ENCODE measurements at places on chromosomes 5 and 9.
A peak's percentile ranks its signal among the peaks of the same experiment; 100 is the strongest.

DNA sequence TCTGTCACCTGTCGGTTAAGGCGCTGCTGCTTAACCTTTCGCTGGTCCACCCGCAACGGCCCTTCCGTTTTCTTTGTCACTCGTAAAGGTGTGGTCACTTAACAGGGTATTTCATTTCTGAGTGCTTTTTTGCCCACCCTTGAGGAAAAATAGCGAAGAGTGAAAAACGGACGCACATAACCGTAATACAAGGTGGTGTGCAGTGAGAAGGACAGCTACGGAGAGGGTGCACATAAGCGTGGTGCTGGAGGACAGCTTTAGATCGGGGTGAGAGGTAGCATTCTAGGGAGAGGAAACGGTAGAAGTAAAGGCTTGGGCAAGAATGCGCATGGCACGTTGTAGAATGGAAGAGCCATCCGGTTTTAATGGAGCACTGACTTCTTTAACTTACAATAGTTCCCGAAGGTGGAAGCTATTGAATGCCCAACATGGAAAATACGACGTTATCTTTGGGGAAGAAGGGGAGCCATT, 761 bp downstream of the CCT5 start:
- DNase-seq = peak; percentile 63

GRCh38 chr5:5341531-5342292, 80.8 kb upstream of the ICE1 start:
- DNase-seq = no peak

DNA sequence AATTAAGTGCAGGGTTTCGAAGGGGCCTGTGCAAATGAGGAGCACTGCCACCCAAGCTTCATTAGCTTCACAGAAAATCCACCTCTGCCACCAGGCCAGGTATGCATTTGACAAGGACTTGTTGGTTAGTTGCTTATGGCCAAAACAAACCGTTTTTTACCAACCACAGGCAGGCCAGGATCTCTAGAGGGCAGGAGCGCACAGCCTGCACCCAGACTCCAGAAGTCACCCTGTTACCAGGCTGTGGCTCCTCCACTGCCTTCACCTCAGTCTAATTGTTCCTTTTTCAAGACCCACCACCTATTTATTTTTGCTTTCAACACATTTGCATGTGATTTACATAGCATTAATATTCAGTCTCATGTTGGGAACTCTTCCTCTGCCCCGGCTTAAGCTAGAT, 78.3 kb upstream of the HSPA9 start:
- peak; percentile 8 for DNase-seq

GRCh38 chr9:99745085-99745484, 76.6 kb upstream of the NR4A3 start:
- no peak for DNase-seq

GRCh38 chr5:125440905-125441304, 694.5 kb upstream of the ZNF608 start:
- no peak for DNase-seq

DNA sequence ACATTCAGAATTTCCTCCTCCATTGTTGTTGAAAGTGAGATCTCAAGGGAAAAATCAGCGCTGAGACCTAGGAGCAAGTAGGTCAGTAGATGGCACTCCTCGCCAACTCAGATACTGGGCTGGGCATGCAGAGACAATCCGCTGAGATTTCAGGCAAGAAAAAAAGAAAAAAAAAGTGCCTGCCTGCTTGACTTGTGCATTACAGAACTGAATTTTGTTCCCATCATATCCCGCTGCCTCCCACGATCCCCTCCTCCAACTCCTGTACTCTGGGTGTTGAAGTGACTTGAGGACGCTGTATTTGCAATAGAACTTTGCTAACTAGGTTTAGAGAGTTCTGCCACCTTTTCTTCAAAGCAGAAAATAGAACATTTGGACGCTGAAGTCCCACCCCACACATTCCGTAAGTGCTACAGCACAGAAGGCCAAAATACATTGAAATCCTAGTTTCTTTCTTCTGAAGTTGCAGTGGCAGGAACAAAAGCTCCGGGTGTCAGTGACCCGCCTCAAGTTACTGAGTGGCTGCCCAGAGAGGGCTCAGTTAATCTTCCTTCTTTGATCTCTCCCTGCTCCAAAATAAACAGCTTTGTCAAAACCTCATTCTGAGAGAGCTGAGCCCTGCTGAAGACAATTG, 265.8 kb downstream of the MLLT3 start:
- DNase-seq = peak; percentile 80

DNA sequence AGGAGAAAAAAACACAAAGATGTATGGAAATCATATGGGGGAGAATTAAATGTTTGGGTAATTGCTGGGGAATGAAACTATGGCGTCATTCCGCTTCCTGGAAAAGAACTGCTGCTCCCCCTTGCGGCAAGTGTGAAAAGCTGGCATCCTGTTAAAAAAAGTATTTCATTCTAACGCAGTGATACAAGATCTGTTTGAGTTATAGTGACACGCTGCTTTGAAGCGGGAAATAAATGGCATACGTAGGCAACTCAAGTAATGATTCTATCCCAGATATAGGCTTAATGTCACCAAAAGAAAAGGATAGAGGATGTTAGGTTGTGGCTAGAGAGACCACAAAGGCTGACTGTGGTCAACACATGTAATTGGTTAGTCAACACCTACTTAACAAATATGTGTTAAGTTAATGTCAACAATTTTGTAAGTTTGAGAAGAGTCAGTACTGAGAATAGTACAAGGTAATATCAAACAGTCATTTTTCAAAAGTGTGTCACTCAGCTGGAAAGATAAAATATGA, 70.2 kb upstream of the ALDH1A1 start:
- peak; percentile 81 for DNase-seq

DNA sequence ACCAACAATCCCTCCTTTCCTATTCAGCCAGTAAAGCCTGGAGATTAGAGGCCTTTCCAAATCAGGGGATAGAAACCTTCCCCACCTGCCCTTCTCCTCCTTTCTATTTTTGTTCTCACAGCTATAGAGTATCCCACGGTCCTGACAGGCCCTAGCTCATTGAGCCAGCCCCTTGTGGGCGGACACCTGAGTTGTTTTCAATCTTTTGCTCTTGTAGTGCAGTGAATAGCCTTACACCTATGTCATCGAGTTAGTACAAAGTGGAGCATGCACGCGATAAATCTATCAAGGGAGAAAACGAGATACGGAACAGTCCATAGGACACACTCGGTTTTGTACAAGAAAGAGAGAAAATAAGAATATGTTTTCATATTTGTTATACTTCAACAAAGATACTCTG, 77.2 kb downstream of the TSPAN17 start:
- peak; percentile 67 for DNase-seq

GRCh38 chr5:66527478-66528035, 68.6 kb upstream of the MAST4 start:
- DNase-seq = no peak
